ENCODE measurements at places on chromosomes 5 and 9.

DNA sequence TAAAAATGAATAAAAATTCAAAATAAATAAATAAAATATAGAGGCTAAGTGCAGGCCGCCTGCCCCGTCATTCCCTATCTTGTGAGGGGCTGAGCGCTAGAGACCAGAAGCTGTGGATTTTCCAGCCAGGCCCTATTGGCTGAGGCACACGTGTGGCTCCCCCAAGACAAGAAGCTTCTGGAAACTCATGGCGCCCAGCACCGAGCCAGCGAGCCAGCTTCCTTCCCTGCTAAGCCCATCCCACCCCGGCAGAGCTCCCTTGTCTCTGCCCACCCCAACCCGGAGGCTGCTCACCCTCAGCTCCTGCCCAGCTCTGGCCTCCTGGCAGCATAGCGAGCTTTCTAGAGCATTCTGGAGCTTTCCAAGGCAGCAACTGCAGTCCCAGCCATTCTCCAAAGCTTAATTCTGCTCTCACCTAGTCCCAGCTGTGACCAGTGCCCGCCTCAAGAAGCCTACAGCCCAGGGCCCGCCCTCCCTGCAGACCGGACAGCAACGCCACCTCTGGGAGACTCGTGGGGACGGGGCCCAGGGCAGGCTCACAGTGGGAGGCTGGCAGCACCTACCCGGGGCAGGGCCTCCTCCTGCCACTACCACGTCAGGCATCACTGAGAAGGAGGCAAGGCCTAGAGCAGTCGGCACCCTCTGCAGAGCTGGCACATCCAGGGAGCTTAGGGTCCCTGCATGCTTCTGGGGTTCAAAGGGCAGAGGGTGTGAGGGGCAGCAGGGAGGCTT, 23.2 kb upstream of the TMEM250 start:
- no peak for DNase-seq

DNA sequence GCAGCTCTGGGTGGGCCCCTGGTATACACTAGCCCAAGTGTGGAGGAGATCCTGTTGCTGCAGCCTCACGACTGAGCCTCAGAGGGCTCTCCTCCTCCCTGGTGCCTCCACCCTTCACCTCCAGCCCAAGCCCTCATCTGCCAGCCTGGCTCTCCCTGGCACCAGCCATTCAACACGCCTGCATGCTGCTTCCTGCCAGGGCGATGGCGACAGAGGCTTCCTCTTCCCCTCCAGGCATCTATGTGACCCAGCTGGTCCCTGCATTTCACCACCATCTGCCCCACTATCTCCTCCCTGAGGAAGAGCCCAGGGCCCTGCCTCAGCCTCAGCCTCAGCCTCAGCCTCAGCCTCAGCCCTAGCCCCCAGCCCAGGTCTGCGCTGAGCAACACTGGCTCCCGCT, 54.8 kb upstream of the ANGPTL2 start:
- no peak for DNase-seq

- no peak for DNase-seq
Measured at GRCh38 chr5:74648835-74649293, 8.3 kb upstream of the ENC1 start.

DNA sequence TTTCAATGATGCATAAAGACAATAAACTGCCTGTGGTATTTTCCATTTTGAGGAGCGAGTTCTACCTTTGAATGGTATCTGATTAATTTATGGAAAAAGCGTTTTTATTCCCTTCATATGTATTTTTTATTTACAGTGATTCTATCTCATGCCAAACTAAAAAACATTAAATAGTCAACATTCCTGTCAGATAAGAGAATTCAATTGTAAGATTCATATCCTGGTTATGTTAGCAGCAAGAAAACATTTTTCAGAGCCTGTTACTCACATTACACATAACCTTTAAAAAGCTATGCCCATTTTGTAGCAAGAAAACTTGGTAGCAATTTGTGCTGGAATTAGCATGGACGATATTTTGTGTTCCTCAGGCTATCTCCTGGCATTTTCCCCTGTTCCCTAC, 55.1 kb upstream of the PRLR start:
- no peak for DNase-seq

DNA sequence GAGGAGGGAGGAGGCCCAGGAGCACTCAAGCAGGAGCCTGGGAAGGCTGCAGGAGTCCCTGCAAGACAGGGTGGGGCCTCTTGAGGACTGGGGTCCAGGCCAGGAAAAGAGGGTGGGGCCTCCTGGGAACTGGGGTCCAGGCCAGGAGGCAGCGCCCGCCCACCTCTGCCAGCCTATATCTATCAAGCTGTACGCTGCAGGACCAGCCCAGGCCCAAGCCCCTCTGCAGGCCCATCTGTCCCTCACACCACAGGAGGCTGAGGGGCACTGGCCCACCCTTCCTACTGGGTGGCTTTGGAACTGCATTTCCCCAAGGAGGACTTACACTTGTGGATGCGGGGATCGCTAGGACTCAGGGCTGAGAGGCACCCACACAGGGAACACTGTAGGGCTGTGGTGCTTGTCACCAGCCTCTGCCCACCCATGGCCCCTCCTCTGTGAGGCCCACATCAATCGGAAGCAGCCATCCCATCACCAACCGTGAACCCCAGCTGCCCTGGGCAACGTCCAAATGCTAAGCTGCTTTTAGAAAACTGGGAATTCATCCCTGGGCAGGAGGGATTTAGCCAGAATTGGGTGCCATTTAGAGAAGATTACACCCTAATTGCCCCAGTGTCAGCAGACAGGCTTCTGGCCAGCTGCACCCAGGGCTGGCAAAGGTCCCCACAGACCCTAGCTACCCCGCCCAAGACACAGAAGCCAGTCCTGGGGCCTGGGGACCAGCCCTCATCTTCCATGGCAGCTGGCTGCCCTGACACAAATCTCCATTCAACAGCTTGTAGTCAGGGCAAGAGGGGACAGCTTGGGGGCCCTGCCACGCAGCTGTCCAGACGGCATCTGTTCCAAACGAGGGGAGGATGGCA, 15.3 kb downstream of the BICD2 start:
- DNase-seq, result no peak

Measured in stimulated activated CD8-positive, alpha-beta memory T cell treated with anti-CD3 and anti-CD28 coated beads, Interleukin-15, amount 100 ng/mL, for 24 hours (primary cell).